ENCODE measurements at places on chromosomes 1 and 21.

DNA sequence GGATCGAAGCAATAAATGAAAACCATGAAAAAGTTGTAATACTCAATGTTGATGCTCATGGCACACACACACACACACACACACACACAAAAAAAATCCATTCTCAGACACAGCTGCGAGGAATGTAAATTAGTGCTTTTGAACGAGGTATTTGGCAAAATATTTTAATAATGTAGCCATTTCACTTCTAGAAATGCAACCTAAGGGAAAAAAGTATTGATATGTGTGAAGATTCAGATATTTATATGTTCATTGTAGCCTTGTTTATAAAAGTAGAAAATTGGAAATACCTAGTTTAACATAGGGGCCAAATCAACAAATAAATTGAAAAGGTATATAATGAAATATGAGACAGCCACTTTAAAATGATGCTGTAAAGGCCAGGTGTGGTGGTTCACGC is 3.8 kb downstream of the PLEKHA6 start:
- no peak for DNase-seq

DNA sequence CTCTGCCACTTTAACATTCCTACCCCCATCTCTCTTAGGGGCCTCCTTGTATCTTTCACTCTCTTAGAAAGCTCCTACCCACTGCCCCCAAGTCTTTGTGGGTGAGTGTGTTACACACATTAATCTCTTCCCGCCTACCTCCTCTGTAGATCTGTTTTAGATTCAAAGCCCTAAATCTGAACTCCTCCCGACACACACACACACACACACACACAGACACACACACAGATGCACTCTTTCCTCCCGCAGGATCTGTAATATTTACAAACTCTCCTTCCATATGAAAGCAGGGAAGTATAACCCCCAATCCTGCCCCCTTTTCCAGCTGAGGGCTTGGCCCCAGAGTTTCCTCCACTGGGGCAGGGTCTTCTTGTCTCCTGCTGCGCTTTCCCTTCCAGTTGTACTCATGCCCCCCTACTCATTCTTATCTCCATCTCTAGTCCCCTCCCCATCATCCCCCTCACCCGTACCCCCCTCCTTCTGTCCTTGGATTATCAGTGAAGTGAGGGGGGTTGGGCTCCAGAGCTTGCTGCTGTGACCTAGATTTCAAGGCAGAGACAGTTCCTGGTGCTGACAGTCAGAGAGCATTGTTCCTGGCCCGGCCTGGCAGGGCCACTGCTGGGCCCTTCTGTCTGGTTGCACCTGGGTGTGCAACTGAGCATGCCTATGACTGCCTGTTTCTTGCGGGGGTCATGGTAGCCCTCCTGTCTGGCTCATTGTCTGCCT is 4.3 kb downstream of the PEA15 start:
- DNase-seq = no peak

DNA sequence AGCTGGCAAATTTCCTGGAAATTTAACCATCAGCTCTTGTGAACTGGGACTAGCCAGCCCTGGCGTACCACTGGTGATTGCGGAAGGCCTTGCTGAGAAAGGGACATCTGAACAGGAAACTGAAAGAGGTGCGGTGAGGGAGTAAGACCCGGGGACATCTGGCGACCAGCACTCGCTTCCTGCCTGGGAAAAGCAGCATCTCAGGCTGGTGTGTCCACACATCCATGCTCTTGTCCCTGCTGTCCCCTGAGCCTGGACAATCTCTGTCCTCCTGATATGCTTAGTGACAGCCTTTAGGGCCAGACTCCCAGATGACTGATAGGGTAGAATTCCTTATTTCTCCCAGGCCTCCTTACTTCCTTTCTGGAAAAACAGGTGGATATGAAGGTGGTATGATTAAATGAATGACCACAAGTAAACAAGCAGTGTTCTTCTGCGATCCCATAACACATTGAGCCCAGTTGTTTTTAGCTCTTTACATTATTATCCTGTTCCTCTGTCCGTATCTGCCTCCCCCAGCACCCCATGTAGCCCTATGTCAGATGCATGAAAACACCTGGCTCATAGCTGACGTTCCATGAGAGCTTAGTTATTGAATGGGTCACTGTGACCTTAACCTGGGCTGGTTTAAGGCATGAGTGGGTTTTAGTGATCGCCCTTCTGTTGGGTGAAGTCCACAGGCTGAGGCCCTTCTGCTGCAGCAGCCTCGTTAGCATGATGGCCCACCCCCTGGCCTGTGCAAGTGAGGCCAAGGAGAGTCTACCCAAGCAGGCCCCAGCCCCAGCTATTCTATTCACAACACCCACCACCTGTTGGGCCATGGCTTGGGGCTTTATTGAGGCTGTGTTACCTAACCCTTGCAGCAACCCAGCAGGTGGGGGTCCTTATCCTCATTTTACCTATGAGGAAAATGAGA is 76.1 kb upstream of the GADD45A start:
- no peak for DNase-seq

- DNase-seq = no peak
These were observed 74.2 kb upstream of the MACF1 start for GRCh38 chr1:39130325-39130724.

DNA sequence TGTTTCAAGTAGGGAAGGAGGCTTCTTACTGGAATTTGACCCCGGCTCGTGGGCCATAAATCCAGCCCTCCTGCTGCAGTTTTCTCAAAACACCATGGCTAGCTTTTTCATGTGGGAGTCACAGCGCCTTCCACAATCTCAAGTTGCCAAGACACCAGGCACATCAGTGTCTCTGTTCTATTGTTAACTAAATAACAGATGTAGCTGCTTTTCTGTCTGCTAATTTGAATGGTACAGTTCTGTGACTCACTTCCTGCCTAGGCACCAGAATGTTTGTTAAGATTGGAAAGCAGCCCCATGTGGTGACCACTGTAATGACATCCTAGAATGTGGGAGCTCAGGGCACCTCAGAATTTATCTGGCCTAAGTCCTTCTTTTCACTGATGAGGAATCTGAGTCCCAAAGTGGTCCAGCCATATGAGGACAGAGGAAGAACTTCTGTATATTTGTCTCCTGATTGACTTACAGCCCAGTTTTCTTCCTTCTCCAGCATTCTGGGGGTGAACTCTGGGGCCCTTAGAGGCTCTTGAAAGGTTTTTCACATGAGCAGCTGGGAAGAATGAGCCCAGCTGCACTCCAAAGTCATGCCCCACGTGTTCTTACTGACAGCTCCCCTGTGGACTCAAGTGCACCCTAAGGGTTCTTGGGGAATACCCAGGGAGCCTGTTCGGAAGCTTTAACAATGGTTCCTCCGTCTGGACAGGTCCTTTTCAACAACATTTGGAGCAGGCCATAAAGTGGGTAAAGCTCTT is 27.5 kb downstream of the TRIM45 start:
- no peak for DNase-seq

DNA sequence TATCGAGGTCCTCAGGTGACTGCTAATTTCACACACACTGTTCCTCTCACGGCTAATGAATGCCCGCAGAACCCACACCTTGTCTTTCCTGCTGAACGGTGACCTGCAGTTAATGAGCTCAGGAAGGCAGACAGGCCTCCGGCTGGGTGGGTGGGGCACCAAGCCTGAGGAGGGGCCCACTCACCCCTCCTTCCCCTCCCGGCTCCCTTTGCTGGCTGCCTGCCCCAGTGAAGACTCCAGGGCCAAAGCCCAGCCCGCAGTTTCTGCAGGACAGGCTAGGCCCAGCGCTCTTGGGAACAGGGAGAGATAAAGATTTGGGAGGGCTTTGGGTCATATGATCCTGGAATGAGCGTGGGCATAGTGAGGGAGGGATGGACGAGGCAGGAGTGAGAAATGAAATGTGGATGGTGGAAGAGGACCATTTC is 26.4 kb downstream of the FOXO6 start:
- peak; percentile 81 for DNase-seq

DNA sequence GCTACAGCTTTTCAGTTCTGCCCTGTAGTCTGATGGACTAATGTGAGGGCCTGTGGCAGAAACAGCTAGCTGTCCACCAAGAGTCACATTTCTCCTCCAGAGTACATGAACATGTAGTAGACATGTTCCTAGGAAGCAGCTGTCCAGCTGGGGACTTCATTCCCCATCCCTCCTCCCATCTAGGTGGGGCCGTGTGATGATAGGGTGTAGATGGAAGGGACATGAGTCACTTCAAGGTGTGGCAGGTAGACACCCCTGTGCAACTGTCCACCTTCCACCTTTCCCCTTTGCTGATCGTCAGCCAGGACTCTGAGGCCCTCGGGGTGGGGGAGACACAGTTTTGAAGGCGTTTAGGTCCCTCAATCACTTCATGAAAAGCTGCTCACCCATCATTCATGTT is 3.6 kb upstream of the RD3 start:
- no peak for DNase-seq

DNA sequence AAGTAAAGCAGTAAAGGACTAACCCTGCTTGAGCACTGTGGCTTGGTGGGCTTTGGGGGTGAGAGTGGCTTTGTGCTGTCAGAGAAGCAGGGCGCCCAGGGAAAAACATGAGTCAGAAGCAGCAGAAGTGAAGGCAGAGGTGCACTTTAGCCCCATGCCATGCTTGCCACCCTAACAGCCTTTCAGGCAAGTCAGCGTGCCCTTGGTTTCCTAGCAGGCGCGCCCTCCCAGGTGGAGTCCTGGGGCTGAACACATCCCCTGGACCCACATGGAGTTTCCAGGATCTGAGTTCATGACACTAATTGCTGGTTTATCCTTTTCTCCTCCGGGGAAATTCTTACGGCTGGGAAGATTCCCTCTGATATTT is 106.6 kb downstream of the TLR5 start:
- DNase-seq = no peak

DNA sequence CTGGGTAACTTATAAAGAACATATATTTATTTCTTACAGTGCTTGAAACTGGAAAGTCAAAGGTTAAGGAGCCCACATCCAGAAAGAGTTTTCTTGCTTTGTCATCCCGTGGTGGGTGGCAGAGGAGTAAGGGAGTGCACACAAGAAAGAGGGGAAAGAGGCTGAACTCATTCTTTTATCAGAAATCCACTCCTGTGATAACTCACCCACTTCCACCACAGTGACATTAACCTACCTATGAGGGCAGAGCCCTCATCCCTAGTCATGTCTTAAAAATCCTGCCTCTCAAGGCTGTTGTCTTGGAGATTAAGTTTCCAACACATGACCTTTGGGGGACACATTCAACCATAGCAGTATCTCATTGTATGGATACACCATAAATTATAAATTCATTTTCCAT is 32.5 kb upstream of the RGS4 start:
- no peak for DNase-seq

GRCh38 chr1:101069158-101069557 is 43.6 kb upstream of the DPH5 start:
- no peak for DNase-seq

DNA sequence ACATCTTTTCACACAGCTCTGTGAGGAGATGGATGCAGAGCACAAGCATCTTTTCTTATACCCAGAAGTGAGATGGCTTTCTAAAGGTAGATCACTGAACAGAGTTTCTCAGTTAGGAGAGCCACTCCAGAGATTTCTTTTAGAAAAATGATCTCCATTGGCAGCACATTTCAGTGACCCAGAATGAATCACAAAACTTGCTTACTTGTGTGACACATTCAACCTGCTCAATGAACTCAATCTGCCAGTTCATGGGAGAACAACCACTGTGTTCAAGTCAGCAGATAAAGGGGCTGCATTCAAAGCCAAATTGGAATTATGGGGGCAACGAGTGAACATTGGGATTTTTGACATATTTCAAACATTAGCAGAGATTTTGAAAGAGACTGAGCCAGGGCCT is 78.3 kb downstream of the UCHL5 start:
- no peak for DNase-seq

DNA sequence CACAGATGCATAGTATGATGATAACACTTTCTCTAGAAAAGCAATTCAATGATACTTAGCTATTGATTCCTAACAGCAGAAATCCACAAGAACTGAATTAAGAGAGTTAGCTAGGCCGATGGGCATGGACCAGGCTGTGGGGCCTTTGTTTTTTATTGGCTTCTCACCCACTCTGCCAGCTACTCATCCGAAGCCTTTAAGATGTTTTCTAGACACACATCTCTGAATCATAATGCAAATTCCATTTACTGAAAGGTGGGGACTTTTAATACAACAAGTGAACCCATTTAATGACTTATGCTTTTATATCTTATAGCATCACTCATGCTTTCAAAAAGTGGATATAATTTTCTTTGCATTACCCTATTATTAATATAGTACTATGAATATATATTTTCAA is 170.2 kb downstream of the RUNX1 start:
- no peak for DNase-seq

GRCh38 chr1:212593821-212594251 is 14.7 kb upstream of the ATF3 start:
- DNase-seq = no peak

DNA sequence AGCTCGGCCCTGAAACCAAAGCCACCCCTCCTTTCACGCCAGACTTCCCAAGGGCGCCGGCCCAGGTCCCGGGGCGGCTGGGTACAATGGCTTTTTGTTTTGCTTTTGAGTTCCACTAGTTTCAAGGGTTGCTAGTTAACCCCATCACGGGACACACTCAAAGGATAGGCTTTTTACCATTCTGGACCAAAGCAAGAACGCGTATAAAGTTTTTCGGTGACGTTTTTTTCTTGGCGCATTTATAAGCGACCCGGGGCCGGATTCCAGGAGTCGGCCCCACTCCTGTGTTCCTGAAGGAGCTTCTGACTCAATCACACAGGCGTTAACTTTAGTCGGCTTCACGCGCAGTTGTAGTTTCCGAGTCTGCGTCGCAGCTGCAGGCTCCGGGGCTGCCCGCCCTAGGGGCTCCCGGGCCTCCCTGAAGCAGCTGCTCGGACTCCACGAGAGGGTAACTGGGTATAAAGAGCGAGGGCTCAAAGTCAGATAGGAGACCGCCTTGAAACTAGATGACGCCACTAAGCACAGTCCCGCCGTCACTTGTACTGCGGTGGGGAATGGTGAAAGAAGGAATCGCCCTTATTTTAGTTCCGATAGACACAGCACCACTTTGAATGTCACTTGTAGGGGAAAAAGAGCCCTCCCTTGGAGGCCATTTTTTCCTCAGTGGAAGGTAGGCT is 707 bp upstream of the KLHL21 start:
- DNase-seq = no peak

GRCh38 chr1:184039126-184039525 is 1.6 kb upstream of the COLGALT2 start:
- no peak for DNase-seq

DNA sequence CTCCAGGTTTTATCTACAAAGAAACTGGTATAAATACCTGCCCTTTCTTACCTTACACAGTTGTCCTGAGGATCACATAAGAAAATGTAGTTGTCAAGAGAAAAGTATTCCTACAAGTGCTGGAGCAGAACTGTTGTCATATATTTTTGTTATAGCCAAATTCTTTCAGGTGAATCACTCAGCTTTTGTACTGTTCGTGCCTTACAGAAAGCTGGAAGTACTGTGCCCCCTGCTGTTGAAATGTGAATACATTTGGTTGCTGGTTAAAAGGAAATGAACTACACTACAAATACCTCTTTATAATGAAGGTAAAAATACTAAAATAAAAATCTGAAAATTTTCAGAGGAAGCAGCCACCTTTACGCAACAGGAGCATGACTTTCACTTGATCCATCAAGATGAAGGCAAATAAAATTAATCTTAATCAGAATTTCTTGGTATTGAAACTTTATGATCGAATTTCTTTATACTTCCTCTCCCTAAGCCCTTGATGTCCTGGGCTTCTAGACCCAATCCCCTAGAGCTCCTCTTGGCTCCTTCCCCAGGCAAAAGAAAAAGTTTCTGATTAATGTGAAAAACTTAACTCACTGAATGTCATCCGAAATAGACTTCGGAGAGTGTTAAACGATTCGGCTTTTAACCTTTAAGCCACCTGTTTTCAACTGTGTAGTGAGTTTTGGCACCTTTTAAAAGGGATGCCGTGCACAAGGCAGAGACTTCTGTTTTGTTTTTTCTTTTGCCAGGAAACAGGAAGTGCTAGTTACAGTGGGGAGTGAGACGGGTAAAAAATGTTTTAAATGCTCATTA is 12.5 kb downstream of the CHML start:
- DNase-seq = peak; percentile 25

All from NCI-H1436 (cell line).